ENCODE measurements at places on chromosomes 12 and 14.

DNA sequence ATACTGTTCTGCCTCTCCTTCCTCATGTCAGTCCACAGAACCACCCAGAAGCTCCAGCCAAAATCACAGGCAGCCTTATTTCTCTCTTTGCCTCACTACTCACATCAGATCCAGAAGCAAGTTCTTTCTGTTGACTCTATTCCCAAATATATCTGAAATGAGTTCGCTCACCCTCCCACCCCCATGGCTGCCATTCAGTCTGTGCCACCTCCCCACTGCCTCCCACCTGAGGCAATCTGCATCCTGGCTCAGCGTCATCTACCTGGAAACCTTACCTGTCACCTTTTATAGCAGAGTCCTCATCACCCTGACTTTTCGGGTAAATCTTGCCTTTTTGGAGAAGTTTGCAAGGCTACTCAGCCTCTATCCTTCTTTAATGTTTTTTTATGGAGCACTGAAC, 501.8 kb downstream of the BCL11B start:
- no peak for DNase-seq

GRCh38 chr14:75268633-75269550, 9.7 kb upstream of the FOS start:
- DNase-seq = peak; percentile 82

- DNase-seq = no peak
Measured at GRCh38 chr14:105299654-105300541, 903 bp downstream of the BRF1 start.

GRCh38 chr14:99006276-99006675, 265.7 kb downstream of the BCL11B start:
- DNase-seq = no peak

- DNase-seq = no peak
Measured at GRCh38 chr14:61225344-61225743, 55.8 kb downstream of the TMEM30B start.

- DNase-seq = no peak
Measured at GRCh38 chr14:58662018-58662417, 24.3 kb downstream of the DACT1 start.

DNA sequence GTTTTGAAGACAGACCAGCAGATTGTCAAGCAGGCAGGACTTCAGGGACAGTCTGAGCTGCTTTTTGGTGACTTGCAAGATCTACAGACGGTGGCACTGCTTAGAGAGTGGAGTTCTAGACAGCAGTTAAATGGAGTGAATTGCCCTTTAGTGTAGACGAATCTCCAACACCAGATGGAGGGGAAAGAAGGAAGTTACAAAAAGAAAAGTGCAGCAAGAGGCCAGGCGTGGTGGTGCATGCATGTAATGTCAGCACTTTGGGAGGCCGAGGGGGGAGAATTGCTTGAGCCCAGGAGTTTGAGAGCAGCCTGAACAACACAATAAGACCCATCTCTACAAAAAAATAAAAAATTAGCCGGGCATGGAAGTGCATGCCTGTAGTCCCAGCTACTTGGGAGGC, 8.4 kb upstream of the HHIPL1 start:
- no peak for DNase-seq

DNA sequence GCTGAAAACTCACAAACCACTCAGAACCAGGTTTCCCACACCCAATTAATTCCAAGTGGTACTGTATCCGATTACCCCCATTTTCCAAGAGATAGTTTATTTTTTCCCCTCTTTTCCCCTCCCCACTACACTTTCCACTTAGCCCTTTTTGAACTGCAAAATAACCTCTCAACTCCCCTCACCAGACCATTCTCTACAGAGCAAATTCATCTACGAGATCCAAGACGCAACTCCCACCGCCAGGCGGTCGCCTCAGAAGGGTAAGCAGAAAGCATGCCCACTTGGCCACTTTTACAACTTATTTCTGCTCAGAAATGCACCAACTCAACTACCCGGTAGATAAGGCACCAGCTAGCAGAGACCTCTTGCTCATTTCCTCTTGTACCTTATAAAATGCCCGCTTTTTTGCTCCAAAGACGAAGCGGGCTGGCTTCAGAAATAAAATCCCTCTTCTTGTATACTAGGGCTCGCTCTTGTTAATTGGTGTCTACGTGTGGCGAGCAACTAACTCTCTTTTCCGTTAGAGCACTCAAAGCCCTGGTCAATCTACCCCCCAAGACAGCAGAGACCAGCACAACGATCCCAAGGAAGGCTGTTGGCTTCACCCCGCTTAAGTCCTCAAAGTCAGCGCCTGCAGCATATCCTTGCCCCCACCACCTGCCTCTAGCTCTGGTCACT, 910 bp upstream of the SRP54 start:
- DNase-seq = no peak

DNA sequence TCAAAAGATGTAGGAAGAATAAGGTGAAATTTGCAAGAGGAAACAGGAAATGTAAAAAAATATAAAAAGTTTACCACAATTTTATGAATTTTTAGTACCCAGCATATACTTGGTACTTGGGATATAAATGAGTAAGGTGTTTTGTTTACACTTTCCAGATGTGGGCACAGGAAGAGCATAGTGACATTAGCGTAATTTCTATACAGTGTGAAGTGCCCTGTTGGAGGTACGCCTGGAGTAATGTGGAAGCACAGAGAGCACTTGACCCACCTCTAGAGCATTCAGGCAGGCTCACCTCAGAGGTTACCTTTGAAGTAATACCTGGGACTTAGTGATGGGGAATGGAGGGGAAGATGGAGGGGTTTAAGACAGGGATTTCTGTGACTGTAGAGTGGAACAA, 89.5 kb downstream of the AEBP2 start:
- DNase-seq = no peak

DNA sequence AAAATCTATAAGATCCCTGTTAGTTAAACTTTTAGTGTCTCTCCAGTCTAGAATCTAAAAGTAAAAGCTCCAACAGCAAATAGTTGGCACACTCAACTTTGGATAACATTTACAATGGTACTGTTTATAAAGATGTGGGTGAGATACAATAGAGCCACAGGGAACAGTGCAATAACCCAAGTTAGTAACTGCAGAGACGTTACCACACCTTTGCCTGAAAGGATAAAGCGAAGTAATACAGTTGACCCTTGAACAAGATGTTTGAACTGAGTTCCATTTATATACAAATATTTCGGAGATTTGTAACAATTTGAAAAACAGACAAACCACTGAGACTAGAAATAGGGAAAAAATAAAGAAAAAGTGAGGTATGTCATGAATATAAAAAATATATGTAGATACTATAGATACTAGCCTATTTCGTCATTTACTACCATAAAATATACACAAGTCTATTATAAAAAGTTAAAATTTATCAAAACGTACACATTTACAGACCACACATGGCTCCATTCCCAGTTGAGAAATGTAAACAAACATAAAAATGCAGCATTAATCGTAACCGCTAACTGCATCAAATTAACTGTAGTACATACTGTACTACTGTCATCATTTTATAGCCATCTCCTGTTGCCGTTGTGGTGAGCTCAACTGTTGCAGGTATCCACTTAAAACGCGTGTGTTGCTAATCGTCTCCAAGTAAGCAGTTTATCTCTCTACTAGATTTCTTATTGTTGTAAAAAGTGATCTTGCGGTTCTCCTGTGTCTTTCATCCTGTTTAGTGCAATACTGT, 56.5 kb upstream of the HIF1A start:
- no peak for DNase-seq

- DNase-seq = no peak
Measured at GRCh38 chr12:53231921-53232645, at the start of gene RARG. RARG (minus strand) TSS chr12:53232209; CDS start chr12:53227545, 4,664 bp downstream.

GRCh38 chr12:132686825-132687210, 324 bp downstream of the POLE start:
- DNase-seq = peak; percentile 35

DNA sequence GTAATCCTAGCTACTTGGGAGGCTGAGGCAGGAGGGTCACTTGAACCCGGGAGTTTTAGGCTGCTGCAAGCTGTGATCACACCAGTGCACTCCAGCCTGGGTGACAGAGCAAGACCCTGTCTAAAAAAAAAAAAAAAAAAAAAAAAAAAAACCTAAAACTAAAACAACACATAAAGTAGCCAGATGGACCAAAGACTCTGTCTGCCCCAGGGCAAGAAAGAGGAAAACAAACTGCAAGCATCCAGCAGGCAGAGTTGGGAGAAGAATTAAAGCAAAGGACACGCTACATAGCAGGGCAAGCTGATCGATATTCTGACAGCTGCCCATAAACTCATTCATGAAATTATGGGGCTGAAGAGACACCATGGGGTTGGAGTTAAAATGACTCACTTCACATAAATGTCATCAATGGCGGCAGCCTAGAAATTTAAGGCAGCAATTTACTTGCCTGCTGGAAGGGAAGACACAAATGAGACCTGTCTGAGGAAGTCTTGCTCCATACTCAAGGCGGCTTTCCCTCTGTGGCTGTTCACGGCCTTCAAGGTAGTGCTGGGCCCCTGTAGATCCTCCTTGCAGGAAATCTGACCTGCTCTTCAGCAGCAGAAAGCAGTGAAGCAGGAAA, 259.1 kb upstream of the FKBP4 start:
- no peak for DNase-seq
